Mucosa of descending colon (tissue), 3 donors: ENCODE measurements at places on chromosomes 11 and 22. TPM values are rescaled to one million over a fixed set of nuclear protein-coding genes. Genes with fewer than 3 reads are reported as not detected.
A peak's percentile ranks its signal among the peaks of the same experiment; 100 is the strongest.

The MB gene
- 17.2 TPM for total RNA-seq

The HBE1 gene
- total RNA-seq = not detected

The JHY gene
- total RNA-seq = 2.4 TPM

The ARHGEF17 gene
- 75.8 TPM for total RNA-seq

The STK33 gene
- 0.90 TPM for total RNA-seq

The BDNF gene
- 0.31 TPM for total RNA-seq

The SCN4B gene
- total RNA-seq = 2.6 TPM

The PAMR1 gene
- total RNA-seq = 2.3 TPM

The OVCH2 gene
- total RNA-seq = not detected

The OR51B2 gene
- not detected for total RNA-seq

The OR52I1 gene
- not detected for total RNA-seq

The C11orf91 gene
- 0.70 TPM for total RNA-seq

The FTH1 gene
- total RNA-seq = 5,370 TPM

DNA sequence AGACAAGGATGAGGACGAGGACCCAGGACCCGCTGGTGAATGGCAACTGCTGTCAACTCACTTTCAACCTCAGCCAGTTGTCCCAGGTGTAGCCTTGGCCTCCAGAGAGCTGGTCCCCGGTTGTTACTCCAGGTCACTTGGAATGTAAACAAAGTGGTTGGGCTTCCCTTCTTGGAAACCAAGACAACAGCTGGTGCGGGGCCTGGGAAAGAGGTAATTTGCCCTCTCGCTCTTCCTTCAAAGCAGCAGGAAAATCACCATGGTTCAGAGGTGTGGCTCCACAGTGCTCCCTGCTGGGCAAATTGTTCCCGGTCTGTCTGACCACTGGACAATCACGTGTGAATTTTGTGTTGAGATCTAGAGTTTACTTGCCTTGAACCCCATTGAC lies 15.0 kb downstream of the SLC1A2 start:
- peak; percentile 64 for DNase-seq

DNA sequence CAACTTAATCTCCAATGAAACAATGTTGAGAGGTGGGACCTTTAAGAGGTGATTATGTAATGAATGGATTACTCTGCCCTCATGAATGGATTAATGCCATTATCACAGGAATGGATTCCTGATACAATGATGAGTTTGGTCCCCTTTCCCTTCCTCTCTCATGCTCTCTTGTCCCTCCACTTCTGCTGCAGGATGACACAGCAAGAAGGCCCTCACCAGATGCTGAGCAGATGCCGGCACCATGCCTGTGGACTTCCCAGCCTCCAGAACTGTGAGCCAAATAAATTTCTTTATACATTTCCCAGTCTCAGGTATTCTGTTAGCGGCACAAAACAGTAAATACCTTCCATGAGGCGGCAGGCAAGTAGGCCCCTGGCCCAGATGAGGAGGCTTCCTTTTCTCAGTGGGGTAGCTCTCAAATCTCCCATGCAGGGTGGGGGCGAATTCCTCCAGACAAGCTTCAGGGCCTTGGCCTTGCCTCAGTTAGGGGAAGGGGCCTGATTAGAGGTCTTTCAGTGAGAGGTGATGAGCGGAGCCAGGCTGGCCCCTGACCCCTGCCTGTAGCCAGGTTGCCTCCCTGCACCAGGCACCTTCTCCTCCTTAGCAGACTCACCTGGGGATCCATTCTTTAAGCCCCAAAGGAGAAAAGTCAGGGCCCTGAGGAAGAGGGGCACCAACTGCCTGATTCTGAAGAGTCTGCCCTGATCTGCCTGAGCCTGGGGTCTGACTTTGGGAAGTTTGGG lies 86.0 kb downstream of the RRM1 start:
- DNase-seq = no peak

- DNase-seq = no peak
Measured at GRCh38 chr11:69215784-69216415, 60.2 kb downstream of the SMIM38 start.

DNA sequence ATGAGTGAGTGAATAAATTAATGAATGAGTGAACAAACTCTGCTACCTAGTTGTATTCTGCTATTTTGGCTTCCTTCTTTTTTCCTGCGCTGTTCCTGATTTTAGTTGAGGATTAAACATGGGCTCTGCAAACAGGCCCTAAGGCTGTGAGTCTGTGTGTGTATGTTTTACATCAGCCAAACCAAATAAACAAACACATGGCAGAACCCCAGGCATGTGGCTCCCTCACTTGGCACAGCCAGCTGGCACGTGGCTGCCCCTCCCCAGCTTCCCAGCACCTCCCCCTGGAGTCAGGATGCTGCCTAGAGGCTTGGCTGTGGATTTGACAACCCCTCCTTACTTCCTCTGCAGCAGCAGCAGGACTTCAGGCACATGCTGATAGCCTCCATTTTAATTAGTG lies 593.2 kb downstream of the INSC start:
- DNase-seq = peak; percentile 53

- DNase-seq = no peak
Measured at GRCh38 chr11:91978747-91979146, 245.9 kb upstream of the FAT3 start.

- DNase-seq = no peak
Measured at GRCh38 chr22:44180706-44181032, at the start of gene PARVG. TSS of gene PARVG (plus strand) at chr22:44180925. CDS start at chr22:44183330, 2,405 bp downstream.

GRCh38 chr11:64237484-64237951 lies 3.1 kb downstream of the VEGFB start:
- peak; percentile 91 for DNase-seq

GRCh38 chr11:123040111-123040432 lies 21.9 kb downstream of the HSPA8 start:
- DNase-seq = no peak

DNA sequence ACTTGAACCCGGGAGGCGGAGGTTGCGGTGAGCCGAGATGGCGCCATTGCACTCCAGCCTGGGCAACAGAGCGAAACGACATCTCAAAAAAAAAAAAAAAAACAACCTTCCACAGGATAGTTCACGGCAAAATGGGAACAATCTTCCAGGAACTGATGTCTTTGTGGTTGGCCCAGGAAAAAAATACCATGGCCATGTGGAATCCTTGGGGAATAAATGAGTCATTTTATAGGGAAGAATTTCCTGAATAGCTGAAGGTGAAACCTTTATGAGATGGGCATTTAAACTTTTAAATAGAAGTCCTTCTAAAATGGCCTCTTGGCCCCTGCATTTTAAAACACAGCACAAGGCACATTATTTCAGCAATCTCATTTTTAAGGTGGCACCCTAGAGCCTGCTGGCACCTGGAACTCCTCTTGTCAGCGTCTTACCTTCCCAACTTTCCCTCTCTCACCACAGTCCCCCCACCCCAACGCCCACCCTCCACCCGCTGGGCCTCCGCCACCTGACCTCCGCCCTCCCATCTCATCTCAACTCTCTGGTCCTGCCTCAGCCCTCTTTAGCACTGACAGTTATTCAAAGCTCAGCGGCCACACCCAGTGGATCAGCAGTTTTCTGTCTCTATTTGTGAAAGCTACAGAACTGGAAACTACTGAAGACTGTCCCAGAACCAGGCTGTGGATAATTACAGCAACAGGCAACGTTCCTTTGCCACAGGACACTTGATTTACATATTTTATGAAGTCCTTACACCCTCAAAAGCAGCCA lies 43.1 kb downstream of the SCGB1A1 start:
- no peak for DNase-seq

DNA sequence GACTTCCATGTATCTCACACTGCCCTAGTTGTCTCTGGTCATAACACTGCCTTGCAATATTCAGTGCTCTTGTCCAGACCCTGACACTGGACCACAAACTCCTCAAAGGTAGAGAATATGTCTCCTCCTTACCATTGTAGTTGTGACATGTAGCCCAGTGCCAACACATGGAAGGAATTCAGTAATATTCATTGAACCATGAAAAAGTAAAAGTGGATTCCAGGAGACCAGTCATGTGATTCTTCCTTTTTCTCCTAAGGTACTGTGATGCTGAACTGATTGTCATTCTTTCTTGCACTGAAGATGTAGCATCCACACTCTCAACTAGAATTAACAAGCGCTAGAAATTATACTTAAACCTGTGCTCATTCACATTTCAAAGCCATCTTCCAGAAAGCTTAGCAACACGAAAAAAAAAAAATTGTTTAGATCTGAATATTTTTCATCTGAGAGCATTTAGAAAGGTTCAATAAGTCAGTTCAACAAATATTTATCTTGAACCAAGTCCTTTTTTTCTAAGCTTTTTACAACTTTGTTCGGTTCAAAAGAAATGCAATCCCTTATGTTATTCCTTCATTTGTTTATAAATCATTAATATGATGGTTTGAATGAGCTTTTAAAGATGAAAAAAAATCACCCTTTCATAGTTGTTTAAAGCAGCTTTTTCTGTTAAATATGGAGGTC lies 224.7 kb upstream of the BLID start:
- DNase-seq = no peak

DNA sequence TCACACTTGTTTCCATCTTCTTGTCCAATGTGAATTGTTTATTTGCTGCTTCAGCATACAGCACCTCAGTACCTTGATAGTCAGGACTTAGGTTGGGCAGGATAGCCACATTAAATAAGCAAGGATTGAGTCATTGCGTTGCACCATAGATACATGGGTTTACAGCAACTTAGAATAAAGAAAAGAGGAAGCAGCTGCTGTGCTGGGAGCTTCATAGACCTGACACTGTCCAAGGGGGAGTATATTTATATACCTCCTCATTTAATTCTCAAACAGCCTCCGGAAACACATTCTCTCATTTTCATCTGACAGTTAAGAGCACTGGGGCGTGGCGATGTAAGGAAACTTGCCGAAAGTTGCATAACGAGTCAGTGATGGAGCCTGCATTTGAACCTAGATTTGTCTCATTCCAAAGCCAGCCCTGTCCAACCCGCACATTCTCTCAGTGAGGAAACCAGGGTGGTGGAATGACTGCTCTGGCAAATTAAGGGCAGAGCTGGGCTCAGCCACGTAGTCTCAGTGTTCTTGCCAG lies 42.2 kb downstream of the UBASH3B start:
- no peak for DNase-seq

DNA sequence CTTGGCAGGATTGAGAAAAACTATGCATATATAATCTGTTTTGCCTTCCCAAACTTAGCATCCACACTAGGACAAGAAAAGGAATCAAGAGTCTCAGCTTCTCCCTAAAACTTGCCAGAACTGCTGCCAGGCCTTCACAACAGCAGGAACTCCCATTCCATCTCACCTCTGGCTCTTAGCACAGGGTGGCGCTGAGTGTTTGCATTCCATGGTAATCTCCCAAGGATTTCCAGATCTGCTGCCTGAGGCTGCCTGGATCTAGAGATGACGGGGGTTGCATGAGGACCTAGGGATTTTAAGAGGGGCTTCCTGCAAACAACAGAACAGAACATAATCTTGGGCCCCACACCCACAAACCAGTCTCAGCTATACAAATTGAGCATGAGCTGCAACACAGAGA lies 87.1 kb upstream of the OPCML start:
- no peak for DNase-seq

GRCh38 chr11:62152245-62153086 lies 28.7 kb downstream of the INCENP start:
- DNase-seq = no peak

DNA sequence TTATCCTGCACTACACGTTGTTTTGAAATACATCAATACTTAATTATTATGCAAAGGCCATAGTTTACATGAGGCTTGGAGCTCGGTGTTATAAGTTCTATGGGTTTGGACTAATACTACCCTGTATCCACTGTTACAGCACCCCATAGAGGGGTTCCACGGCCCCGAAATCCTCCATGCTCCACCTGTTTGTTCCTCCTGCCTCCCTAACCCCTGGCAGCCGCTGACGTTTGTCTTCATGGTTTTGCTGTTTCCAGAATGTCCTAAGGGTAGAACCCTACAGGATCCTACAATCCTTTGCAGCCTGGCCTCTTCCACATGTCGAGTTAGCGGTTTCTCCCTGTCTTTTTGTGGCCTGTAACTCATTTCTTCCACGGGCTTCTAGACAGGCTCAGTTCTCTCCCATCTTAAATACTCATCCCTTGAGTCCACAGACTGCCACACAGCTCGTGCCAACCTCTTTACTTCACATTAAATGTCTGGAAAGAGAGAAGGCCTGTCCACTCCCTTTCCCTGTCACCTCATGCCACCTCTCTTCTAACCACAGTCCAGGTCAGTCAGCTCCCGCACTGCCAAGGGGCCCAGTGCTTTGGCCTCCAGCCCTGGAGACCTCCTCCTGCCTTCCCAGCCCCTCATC lies 42.4 kb upstream of the TH start:
- no peak for DNase-seq

GRCh38 chr11:128497061-128497775 lies 90.1 kb downstream of the ETS1 start:
- no peak for DNase-seq

- DNase-seq = no peak
Measured at GRCh38 chr11:70153133-70153727, 49.9 kb upstream of the FADD start.

DNA sequence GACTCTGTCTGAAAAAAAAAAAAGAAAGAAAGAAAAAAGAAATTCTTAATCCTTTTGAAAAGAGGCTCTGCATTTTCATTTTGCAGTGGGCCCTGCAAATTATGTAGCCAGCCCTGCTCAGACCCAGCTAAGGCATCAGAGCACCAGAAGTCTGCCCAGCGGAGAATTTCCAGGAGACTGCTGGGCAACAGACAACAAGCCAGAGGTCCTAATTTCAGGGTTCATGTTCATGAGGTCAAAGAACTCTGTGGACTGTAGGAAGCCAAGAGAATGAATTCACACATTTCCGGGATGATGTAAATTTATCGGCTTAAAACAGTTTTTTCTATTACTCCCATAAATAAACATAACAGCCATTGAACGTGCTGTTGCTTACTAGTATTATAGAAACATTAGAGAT lies 14.8 kb upstream of the RTCB start:
- DNase-seq = no peak

- DNase-seq = no peak
Measured at GRCh38 chr11:16286095-16286494, 70.3 kb downstream of the SOX6 start.

DNA sequence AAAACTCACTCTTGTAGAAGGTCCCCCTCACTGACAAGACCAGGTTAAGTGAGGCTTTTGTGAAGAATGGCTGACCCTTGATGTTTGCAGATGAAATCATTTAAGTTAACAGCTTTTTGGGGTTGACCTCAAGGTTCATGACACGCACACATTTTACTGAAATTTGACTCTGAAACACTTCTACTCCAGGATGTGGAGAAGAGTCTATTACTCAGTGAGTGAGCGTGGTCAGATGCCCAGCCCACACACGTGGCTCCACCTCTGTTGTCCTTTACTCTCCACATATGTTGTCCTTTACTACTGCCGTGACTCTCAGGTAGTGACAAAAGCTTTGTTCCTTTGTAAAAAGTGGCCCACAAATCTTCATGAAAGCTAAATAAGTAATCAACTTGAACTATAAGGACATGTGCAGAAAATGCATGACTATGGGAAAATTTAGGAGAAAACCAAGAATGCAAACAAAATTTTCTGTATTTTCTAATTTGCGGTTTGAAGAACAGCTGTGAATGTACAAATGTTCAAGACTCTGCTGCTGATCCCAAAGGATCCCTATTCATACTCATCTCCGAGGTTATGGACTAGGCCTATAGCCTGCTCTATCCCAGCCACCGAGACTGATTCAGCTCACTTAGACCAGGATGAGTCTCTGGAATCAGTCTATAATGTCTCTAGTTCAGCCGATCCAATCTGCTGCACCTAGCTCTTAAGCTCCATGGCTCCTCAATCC lies 22.4 kb downstream of the XRRA1 start:
- DNase-seq = no peak
